CD4-positive, alpha-beta T cell treated with Interleukin-6 for 4 hours (primary cell): ENCODE measurements at places on chromosomes 3 and 15.

- no peak for DNase-seq
These were observed 898.4 kb downstream of the PDCD6IP start for GRCh38 chr3:34696831-34697230.

GRCh38 chr3:126025116-126025729 is 56.2 kb downstream of the ROPN1B start:
- DNase-seq: no peak

DNA sequence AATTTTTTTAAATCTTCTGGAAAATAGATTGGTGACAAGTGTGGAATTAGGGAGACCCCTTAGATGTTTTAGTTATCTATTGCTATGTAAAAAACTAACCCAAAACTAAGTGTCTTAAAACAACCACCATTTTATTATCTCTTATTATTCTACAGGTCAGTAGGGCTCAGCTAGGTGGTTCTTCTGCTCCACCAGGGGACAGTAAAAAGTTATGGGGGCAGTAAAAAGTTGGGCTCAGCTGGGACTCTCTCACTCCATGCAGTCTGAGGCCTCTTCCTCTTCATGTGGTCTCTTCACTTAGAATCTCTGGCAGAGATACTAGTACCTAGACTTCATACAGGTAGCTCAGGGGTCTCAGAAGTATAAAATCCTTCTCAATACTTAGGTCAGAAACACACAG is 18.0 kb upstream of the DIS3L start:
- DNase-seq: no peak

DNA sequence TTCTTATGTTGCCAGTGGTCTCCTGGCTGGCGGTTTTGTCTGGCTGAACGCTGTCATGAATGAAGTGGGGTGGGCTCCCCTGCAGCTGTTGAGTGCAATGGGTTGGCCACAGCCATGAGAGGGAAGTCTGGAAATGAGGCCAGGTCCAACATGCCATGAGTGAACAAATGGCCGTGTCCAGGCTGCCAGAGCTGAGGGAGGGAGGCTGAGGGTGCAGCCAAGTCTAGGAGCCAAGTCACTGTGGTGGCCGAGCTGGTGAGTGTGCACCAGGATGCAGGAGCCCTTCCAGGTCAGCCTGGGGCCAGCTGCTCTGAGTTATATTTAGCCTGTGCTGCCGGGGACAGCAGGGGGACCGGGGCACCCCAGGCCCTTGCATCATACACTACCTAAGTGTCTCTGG is 24.7 kb upstream of the PRR23E start:
- no peak for DNase-seq

GRCh38 chr3:102006812-102007485 is 157.6 kb downstream of the NFKBIZ start:
- DNase-seq: no peak
